ENCODE measurements at places on chromosomes 6 and 20. TPM values are rescaled to one million over a fixed set of nuclear protein-coding genes. Genes with fewer than 3 reads are reported as not detected.
A peak's percentile ranks its signal among the peaks of the same experiment; 100 is the strongest.

DNA sequence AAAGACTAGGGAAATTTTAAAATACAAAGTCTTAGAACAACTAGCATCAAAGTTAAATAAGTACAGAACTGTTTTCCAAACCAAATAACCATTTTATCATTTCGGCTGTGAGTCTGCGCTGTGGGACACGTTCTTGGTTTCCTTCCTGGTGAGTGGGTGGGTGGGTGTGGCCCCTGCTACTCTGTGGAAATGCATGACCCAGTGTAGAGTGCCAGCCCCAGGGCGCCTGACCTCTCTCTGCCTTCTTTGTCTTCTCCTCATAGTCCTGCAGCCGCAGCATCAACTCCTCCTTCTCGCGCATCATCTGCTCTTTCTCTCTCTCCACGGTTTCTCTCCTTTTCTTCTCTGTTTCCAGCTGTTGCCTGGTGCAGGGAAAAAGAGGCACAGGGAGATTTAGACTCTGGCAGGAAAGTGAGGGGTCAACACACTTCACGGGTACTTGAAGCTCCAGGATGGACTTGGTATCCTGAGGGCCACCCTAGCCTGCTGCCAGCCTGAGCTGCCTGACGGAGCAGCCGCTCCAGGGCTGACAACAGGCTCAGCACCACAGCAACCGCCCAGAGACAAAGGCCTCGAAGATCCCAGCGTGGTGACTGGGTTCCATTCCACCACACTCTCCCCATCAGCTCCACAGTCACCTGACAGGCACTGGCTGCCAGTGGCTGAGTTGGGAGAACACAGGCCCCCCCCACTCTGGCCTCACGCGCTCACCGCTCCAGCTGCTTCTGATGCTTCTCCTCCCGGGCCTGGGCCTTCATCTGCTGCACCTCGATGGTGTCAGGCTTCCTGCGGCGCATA, 48.4 kb downstream of the EZR start:
- no peak for DNase-seq

DNA sequence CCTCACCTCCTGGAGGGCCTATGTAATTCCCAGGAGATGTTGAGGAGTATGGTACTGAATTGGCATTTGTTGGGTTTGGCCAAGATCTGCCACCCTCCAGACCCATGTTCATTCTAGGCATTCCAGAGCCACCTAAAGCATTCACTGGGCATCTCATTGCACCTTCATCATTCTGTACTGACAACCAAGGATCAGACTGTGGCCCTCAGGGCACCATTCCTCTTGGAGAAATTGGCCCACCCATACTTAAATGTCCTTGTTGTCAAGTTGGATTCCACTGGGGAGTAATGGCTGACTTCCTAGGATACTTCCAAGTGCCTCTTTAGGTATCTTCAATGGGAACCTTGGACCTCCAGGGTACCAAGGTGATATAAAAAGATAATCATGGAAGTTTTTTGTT, 16.8 kb upstream of the IBTK start:
- no peak for DNase-seq

GRCh38 chr20:51062065-51062464, 39.2 kb upstream of the KCNG1 start:
- DNase-seq = no peak

DNA sequence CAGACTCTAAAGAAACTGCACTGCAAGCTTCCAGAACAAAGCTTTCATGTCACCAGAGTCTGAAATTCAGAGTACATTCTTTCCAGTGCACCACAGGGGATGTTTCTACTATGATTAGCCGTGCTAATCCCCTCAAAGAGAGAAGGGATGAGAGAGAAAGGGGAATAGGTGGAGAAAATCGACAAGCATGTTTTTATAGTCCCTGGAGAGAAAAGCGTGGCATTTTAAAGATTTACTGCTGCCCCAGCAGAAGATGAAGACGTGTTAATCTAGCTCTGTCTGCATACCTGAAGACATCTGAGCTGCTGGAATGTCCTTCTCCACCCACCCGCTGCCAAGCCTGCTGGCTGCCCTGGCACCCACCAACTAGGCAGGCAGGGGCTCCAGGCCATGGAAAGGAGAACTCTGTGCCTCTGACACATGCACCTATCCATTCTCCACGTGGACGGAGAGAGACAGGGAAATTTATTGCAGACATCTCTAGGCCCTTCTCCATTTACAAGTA, 4.1 kb downstream of the MYLK4 start:
- DNase-seq = no peak

DNA sequence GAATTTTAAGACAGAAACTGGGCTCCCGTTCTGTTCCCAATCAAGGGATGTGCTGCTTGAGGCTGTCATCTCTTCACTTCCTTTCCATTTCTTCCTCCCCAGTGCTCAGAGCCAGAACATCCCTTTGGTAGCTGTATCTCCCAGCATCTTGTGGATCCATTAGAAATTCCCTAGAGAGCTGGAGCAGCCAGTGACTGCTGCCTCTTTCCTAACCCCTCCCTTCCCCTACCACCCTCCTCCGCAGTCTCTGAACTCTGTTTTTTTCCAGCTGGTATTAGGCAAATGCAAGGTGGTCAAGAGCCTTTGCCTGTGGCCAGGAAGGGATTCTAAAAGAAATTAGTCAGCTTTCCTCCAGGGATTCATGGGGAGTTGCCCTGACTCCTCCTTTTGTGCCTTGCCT, 208.0 kb downstream of the EYA2 start:
- no peak for DNase-seq

DNA sequence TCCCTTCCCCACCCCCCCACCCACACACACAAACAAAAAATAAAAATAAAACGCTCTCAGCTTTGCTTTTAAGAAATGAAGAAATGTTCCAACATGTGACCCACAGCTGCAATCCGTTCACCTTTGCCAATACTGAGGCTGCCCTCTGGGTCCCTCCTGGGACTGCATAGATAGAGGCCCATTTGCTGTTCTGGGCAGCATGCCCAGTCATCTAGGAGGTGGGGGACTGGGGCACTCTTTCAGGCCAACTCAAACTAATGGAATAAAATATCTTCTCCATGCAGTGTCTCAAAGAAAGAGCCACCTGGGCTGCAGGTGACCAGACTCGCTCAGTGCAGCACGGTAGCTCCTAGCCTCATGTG, 79.9 kb downstream of the SLC22A3 start:
- peak; percentile 56 for DNase-seq

GRCh38 chr6:24431045-24431451, 28.3 kb downstream of the MRS2 start:
- no peak for DNase-seq

GRCh38 chr20:13546497-13547131, 92.1 kb downstream of the TASP1 start:
- peak; percentile 70 for DNase-seq

- no peak for DNase-seq
These were observed 4.1 kb upstream of the PREX1 start for GRCh38 chr20:48831718-48832404.

GRCh38 chr20:3168829-3169590, 4.3 kb downstream of the LZTS3 start:
- DNase-seq = no peak

DNA sequence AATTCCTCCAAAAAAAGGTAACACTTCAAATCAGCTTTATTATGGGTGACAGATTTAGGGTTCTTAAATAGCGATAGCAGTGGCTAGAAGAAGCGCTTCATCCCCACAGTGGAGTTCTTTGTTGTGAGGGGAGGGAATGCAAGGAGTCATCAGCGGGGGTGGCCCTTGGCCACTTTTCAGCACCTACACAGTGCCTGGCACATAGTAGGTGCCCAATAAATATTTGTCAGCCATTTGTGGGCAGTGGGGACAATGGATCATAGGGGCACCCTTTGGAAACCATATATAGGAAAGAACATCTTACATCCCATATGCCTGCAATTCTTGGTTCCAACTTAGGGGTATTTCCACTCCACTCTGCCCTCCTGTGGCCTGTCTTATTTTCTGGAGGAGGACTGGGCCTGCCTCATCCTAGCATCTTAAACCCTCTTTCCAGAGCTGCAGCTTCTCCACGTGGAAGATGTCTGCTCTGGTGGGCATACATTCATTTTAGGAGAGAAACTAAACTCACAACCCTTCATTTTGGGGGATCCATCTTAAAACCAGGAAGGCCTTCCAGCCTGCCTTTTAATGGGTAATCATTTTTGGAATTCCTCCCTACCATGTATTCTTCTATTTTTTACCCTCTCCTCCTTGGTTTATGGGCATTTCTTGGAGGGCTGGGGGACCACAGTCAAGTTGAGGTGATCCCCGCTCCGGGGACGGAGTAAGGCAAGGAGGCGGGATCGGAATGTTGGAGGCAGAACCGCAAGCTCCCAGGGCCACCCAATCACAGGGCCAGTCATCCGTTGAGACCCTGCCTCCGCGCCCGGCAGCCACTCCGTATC, 2.6 kb upstream of the GPSM3 start:
- no peak for DNase-seq

DNA sequence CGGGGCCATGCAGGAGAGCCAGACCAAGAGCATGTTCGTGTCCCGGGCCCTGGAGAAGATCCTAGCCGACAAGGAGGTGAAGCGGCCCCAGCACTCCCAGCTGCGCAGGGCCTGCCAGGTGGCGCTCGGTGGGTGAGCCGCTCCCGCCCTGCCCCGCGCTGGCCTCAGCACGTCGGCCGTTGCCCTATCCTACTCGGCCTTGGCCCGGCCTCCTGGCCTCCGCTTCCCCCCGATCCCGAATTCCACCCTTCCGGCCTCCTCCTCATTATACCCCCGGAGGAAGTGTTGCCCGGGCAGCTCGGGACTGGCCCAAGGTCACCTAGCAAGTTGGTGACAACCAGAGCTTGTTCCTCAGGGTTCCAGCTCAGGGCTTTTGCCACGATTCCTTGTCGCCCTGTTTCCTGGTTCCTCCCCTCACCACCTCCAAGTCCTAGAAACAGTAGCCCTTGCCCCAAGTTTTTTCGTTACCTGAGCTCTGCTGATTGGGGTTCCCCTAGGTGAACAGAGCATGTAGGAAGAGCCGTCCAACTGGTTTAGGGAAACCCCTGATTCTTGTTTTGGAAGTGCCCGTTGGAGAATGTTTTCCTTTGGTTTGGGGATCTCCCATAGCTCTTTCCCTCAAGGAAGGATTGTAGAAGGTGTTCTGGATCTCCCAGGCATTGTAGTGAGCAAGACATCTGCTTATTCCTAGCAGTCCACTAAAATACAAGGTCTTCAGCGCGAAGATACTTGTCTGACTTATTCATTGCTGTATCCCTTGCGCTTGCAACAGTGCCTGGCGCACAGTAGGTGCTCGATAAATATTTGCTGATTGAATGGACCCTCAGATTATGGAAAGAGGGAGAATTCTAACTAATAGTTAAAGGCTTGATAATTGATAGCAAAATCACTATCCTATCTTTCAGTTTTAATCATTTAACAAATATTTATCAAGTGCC, 641 bp downstream of the ARFGEF2 start:
- DNase-seq = no peak

DNA sequence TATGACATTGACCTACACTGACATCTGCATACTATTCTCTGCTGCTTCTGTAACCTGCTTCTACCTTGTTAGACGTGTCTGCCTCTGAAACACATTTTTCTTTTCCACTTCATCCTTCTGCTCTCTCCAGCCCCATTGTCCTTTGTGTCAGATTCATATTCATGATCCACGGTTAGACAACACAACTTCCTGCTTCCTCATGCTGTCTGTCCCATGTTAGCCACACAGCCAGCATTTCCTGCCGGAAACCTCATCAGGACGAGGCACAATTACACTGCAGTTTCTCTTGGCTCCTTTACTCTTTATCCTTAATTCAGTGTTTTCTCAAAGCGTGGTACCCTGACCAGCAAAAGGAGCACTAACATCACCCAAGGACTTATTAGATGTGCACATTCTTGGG, 150.2 kb downstream of the TBC1D7 start:
- no peak for DNase-seq

- no peak for DNase-seq
These were observed 17.5 kb upstream of the PANK2 start for GRCh38 chr20:3871550-3872265.

- no peak for DNase-seq
These were observed 59.6 kb upstream of the CDH4 start for GRCh38 chr20:61192337-61192950.

DNA sequence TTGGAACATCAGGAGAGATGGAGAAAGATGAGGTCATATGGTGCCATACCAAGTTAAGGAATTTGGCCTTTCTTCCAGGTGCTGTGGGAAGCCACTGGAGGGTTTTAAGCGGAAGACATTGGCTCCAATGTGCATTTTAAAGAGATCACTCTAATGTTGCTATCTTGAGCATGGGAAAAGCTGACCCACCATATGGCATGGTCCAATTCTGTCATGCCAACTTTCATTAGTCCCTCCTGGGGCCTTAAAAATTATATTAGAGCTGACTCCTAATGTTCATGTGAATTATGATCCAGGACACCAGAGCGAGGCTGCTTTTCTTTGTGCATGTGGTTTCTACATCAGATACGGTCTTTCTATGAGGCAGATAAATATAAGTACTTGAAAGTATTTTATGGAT, 335.0 kb upstream of the TSHZ2 start:
- DNase-seq = no peak

DNA sequence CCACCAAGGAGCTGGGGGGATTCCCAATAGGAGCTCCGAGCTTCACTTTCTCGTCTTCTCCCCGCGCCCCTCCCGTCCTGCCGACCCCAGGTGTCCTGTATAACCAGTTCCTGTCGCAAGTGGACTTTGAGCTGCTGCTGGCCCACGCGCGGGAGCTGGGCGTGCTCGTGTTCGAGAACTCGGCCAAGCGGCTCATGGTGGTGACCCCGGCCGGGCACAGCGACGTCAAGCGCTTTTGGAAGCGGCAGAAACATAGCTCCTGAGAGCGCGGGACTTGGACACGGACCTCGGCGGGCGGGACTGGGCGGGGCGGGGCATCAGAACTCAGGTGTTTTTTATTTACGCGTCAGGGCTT, 340 bp upstream of the VARS2 start:
- DNase-seq = no peak

- DNase-seq = no peak
These were observed 10.4 kb downstream of the CD40 start for GRCh38 chr20:46128310-46129151.

DNA sequence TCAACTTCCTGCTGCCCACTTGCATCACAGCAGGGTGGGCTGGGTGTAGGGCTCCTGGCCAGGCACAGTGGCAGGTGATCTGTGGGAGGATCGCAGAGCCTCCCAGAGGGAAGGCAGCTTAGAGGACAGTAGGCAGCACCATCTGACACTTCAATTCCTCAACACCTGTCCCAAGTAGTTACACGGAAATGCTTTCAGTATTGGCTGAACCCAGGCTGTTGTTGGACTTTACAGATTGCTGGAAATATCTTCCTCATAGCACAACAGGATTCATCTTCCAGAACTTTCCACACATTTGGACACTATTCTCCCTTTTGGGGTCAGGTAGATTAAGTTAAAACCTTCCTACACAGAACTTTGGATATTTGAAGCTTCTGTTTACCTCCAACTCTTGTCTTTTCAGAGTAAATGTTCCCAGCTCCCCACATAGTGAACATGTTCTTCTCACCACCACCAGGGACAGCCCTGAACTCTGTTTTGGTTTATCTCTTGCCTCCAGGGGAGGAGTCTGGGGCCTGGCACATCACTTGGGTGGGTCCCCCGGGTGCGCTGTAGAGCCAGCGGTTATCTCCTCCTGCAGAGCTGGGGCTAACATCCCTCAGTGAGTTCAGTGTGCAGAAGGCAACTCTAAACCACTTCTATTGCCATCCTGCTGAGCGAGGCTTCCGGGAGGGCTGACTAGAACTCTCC, 3.5 kb upstream of the SLC22A2 start:
- no peak for DNase-seq

Gene MOG
- total RNA-seq = not detected

Gene TFAP2D
- not detected for total RNA-seq

Gene MMUT
- 31.5 TPM for total RNA-seq

Gene ECT2L
- 0.14 TPM for total RNA-seq

Gene ULBP3
- total RNA-seq = 2.5 TPM

Gene LY6G5C
- total RNA-seq = 5.2 TPM

Gene ITPA
- total RNA-seq = 44.4 TPM

Gene CD40
- total RNA-seq = 15.8 TPM

Gene EEF1E1
- total RNA-seq = 11.6 TPM

Gene HACE1
- total RNA-seq = 9.5 TPM

Gene FLRT3
- 33.2 TPM for total RNA-seq

All from mucosa of gallbladder (tissue), 1 donor.